ENCODE measurements at places on chromosomes 4 and X.

DNA sequence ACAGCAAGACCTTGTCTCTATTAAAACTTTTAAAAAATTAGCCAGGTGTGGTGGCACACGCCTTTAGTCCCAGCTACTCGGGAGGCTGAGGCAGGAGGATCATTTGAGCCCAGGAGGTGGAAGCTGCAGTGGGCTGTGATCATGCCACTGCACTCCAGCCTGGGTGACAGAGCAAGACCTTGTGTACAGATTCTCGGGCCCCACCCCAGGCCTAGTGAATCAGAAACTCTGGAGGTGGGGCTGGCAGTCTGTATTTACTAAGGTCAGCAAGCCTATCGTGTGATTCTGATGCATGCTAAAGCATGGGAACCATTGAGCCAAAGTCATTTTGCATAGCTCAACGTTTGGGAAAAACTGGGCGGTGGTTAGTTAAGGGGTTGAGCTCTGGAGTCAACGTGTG lies 3.5 kb downstream of the S100G start:
- DNase-seq, result no peak

DNA sequence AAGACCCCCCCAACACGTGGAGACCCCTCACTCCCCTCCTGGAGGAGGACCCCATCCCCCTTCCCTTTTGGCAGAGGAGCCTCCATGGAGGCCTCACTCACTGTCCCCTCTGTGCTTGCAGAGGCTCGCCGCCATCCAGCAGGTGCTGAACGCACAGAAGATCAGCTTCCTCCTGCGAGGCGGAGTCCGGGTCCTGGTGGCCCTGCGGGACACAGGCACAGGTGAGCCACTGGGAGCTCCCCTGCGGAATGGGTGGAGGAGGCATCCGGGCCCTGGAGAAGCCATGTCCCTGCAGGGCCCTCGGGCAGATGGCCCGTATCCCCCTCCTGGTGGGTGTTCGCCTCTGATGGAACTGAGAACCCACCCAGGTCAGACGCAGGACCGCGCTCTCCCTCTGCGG lies 206.5 kb downstream of the AFAP1 start:
- DNase-seq, result no peak

DNA sequence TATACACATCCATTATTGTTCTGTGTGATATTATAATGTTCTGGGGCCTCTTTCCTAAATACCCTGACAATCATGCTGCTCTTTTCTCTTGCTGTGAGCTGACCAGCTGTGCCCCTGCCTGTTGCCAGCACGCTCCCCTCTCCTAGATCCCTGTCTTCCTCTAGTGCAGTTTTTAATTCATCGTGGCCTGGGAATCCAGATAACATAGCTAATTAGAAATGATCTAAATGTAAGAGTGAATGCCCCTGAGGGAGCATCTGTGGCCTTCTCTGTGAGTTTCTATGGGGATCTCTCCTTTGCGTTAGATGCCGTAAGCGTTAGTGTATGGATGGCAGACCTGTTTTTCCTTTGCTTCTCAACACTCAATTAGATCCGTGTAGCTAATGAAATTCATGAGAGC lies 434.3 kb downstream of the SPRY1 start:
- DNase-seq, result no peak

- no peak for DNase-seq
Observed at GRCh38 chr4:85672116-85672515, 197.2 kb downstream of the ARHGAP24 start.

GRCh38 chrX:140504371-140505324 lies at the start of gene SOX3:
Gene SOX3, minus strand, starts transcription at chrX:140505069. Its CDS starts 9 bp downstream, at chrX:140505060.
- peak; percentile 8 for DNase-seq

- no peak for DNase-seq
Observed at GRCh38 chr4:140743194-140743931, 12.8 kb downstream of the TBC1D9 start.

DNA sequence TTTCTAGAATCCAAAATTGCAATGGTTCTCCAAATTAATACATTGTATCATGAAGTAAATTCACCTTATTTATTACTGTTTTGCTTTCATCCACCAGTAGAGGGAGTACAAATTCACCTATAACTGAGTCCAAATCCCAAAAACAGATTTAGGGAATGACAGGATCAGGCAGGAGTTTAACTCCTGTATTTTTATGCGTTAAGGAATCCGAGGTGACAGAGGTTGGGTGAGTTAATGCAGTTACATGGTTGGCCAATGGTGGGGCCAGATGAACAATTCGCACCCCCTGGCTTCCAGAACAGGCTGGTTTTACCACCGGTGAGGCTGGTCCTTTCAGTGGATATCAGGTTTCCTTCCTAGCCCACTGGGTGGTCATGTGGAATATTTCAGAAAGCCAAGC lies 82.4 kb downstream of the MTNR1A start:
- no peak for DNase-seq

DNA sequence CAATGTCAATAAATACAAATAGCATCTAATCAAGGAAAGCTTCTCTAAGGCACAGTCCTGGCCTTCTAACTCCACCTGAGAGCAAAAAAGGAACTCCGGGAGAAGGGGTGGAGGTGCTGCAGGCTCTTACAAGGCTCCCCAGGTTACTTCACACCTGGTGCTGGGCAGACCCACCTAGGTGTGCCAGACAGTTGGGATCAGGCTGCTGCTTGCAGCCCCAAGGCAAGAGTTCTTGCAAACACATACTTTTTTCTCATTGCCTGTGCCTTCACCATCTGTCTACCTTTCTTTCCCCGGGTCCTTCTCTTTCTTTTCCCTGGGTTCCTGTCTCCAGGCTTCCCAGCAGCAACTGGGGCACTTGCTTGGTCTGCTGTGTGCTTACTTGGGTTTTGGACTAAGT lies 81.4 kb upstream of the STIM2 start:
- DNase-seq, result no peak

GRCh38 chr4:538542-539142 lies 37.5 kb downstream of the TMEM271 start:
- DNase-seq, result no peak

- DNase-seq, result no peak
Observed at GRCh38 chr4:153346563-153346962, 2.1 kb downstream of the MND1 start.
